GM10248 (cell line): ENCODE measurements at places on chromosomes 12 and 14.

- DNase-seq, result no peak
Observed at GRCh38 chr12:21672146-21672545, 14.5 kb upstream of the LDHB start.

GRCh38 chr14:29339494-29340172 lies 573.0 kb downstream of the FOXG1 start:
- DNase-seq, result no peak

DNA sequence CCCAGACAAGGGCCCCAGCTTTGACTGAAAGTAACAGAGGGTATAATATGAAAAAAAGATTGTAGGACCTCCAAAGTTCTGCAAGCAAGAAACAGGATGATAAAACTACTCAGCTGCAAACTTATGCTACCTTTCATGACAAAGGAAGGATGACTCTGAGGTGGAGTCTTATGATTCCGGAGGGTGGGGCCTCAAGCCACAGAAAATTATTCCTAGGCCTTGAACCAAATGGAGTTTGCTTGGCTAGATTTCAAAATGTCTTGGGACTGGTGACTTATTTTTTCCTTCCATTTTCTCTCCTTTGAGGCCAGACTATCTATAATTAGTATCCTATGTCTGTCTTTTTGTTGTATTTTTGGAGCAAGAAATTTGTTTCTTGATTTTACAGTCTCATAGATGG lies 336.4 kb downstream of the LRIG3 start:
- no peak for DNase-seq

DNA sequence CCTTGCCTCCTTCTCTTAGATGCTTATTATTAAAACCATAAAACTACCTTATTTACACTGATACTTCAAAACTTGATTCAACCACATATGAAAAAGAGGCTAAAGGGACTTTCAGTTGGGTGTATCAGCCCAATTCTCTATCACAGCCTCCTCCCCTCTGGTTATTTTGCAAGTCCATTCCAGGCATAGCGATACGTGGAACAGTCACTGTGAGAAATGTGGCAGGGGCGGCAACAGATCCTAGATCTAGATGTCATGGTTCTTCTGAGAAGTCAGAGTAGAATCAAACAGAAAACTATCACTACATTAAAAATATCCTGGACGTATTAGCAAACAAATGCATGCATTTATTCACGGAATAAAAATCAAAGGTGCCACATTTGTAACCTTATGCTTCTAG lies 83.2 kb downstream of the RALGAPA1 start:
- DNase-seq, result no peak
